ENCODE measurements at places on chromosomes 5 and 9.

DNA sequence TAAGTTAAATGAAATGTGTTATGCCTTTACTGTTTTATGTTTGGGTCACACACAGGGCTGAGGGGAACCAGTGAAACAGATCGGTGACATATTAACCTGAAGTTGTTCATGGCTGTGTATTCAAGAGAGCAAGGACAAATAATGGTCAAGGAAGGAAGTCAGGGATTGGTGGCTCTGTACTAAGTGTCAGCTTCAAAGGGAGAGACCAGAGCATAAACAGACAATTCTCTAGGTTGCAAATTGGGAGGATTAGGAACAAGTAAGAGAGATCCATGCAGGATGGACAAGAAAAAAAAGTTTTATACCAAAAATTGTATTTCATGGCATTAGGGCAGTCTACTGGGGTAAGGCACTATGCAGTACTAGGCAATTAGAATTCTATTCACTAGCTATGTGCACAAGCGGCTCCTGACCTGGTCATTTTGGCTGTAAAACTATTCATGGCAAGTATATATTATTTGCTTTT lies 156.3 kb downstream of the PLPPR1 start:
- DNase-seq: no peak
- no peak overlapping the region for H3K27ac ChIP-seq
- no peaks in the 10 kb centered on the region for H3K36me3 ChIP-seq

DNA sequence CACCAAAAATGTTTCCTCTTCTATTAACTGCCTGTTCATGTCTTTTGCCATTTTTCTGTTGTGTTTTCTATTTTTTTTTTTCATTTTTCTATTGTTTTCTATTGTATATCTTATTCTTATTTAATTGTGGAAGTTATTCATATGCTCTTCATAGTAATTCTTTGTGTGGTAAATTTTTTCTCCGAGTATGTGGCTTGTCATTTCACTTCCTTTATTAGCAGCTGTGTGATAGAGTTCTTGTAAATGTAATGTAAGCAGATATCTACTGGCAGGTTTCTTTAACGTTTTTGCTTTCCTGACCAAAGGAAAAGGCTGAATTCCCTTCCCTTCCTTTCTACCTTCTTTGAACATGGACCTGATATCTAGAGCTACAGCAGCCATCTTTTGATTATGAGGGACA lies 5.8 kb upstream of the PLPP1 start:
- H3K36me3 ChIP-seq: no peaks in the 10 kb centered on the region
- H3K27me3 ChIP-seq: no peaks in the 10 kb centered on the region
- H3K4me3 ChIP-seq: peak overlapping the region; percentile 56
- H3K4me1 ChIP-seq: peaks cover 38% of the 10 kb centered on the region

DNA sequence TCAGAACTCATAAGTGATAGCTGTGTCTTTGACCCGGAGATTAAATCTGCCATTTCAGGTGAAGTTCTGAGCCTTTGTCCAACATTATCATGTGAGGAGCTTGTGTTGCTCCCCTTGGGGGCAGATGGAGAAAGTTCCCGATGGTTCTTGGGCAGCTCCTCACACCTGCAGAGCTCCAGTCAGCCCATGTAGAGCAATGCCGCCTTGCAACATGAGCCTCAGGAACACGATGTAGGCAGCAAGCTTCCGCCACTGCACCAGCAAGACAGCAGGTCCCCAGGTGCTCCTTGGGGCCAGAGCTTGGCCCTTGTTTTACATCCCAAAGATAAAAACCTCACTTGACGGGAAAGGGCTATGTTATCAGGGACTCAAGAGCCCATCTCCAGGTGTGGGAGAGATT lies 292.7 kb downstream of the IRX1 start:
- H3K27me3 ChIP-seq: peaks cover 13% of the 10 kb centered on the region
- no peak overlapping the region for H3K4me3 ChIP-seq
- DNase-seq: no peak
- peaks cover 9% of the 10 kb centered on the region for H3K4me1 ChIP-seq
- no peak overlapping the region for H3K27ac ChIP-seq
- H3K36me3 ChIP-seq: no peaks in the 10 kb centered on the region

- no peaks in the 10 kb centered on the region for H3K36me3 ChIP-seq
- H3K4me3 ChIP-seq: no peak overlapping the region
- peaks cover 36% of the 10 kb centered on the region for H3K27me3 ChIP-seq
- peaks cover 31% of the 10 kb centered on the region for H3K4me1 ChIP-seq
- no peak for DNase-seq
- no peak overlapping the region for H3K27ac ChIP-seq
Observed at GRCh38 chr5:113381791-113382190, 53.0 kb downstream of the TSSK1B start.

Data from activated naive CD8-positive, alpha-beta T cell treated with anti-CD3 and anti-CD28 coated beads for 36 hours (primary cell).